ENCODE measurements at places on chromosomes 5 and 9.

- DNase-seq, result no peak
Observed at GRCh38 chr9:108698231-108698630, 157.6 kb downstream of the ACTL7B start.

DNA sequence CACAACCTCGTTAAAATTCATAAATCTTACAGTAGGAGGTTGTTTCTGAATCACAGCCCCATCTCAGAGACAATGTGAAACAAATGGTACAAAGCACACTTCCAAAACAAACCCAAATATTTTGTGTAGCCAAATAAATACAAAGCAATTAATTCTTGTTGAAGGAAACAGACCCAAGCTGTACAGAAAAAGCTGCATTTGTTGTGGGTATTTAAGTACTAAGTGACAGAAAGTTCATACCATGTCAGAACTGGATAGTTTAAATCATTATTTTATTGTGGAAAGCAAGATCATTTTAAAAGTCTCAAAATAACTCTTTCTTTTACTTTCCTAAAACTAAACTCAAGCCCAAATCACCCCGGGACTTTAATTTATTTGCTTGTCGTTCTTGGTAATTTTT lies 570.7 kb downstream of the ELAVL2 start:
- DNase-seq, result no peak

- no peak for DNase-seq
Observed at GRCh38 chr9:37921168-37921510, 17.2 kb upstream of the SLC25A51 start.

GRCh38 chr5:120062515-120062917 lies 401.6 kb upstream of the PRR16 start:
- DNase-seq, result no peak

DNA sequence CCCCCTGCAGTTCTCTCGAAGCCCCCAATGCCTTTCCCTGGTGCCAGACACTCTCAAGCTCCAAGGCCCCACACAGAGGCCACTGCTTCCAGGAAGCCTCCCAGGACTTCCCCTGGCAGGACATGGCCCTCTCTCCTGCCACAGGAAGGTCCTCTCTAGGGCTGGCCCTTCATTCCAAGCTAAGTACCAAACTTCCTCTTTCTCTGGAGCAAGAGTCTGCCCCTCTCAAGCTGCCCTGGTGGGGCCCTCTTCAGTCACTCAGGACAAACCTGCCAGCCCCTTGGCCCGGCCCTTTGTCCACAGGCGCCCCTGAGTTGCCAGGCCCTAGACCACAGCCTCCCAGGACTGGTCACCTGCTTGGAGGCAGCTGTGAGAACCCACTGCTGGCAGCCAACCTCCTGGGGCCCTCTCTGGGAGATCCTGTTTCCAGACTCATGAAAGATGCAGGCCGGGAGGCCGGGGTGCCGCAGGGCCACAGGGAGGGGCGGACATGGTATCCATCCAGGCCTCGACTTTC lies 6.6 kb downstream of the NINJ1 start:
- peak; percentile 58 for DNase-seq
